ENCODE measurements at places on chromosomes 2 and 18.

DNA sequence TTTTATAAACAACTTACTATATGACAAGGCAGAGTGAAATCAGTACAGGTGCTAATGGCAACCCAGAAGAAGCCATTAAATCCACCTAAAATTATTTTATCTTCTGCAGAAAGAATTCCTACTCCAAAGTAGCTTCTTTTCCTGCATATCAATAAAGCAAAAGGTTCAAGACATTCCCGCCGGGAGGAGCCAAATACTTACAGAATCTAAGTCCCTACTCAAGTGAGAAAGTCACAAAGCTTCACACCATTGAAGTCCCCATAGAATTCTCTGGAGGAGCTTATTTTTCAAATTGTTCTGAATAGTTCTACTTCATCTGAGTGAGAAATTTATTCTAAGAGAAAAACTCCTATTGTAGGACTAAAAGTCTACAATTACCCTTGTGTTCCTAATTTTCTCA is 233.7 kb upstream of the HNRNPA3 start:
- no peak for DNase-seq

GRCh38 chr2:232563580-232563979 is 13.1 kb downstream of the EIF4E2 start:
- no peak for DNase-seq

DNA sequence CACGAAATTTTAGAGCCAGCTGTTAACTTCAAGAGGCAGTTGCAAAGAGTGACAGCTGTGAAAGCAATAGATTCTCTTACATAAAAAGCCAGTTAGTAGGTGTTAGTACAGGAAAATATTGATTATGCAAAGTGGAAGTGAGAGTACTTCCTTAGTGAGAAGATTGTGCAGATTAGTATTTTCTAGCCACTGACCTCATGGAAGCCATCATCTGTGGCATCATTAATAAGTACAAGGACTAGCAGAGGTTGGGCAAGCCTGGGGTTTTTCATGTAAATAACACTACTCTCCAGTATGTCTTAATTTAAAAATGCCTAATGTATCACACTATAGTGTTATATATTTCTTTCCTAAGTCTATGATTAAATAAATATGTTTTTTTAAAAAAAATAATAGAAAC is 166.2 kb upstream of the DTNA start:
- no peak for DNase-seq

DNA sequence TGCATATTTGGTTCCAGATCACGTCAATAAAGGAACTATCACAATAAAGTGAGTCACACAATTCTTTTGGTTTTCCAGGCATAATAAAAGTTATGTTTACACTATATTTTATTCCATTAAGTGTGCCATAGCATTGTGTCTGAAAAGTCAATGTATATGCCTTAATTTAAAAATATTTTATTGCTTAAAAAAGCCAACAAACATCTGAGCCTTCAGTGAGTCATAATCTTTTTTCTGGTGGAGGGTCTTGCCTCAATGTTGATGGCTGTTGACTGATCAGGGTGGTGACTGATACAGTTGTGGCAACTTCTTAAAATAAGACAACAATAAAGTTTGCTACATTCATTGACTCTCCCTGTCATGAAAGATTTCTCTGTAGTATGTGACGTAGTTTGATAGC is 254.3 kb upstream of the SPOPL start:
- DNase-seq, result no peak

DNA sequence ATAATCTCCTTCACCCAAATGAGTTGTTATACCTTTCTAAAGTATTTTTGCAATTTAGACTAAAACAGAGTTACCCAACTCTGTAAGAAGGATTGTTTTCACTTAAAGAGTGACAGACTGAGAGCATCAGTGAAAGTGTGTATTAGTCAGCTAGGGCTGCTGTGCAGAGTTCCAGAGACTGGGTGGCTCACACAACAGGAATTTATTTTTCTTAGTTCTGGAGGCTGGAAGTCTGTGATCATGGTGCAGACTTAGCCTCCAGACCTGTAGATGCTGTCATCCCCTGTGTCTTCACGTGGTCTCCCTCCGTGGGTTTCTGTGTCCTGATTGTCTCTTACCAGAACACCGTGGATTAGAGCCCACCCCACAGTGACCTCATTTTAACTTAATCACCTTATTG is 40.0 kb downstream of the BCL2L11 start:
- DNase-seq, result no peak

DNA sequence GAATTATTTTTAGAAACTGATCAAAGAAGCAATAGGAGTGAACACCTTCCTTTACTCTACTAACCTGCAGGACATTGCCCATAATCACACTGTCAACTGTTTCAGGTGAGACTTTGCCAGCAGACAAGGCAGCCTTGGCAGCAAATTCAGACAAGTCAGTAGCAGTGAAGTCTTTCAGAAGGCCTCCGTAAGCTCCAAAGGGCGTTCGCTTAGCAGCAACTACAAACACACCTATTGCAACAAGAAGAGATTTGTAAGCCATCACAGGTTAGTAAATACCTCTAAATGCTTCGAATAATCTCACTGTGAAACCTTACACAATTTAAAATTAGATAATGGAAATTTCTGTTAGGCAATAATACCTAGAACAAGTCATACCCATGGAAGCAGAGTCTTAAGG is 10.7 kb downstream of the ACAA2 start:
- no peak for DNase-seq

DNA sequence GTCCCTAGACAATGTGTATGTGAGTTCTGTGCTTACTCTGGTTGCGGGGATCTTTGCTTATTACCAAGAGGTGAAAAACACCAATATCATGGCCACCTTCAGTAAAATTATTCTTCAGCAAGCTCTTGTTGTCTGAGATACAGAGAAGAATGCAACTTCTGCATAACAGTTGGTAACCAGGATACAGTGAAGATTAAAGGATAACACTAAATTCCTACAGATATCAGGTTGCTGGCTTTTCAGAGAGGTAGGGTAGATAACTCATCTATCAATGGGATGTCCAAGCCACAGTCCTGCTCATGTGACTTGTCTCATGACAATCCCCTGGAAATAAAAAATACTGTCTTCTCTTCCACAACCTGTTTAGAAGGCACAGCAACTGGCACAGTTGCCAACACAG is 308.5 kb downstream of the TNS1 start:
- no peak for DNase-seq

GRCh38 chr18:75249175-75249518 is 38.5 kb downstream of the TSHZ1 start:
- DNase-seq, result no peak

GRCh38 chr2:108184419-108184818 is 55.3 kb upstream of the SULT1C3 start:
- DNase-seq, result no peak

DNA sequence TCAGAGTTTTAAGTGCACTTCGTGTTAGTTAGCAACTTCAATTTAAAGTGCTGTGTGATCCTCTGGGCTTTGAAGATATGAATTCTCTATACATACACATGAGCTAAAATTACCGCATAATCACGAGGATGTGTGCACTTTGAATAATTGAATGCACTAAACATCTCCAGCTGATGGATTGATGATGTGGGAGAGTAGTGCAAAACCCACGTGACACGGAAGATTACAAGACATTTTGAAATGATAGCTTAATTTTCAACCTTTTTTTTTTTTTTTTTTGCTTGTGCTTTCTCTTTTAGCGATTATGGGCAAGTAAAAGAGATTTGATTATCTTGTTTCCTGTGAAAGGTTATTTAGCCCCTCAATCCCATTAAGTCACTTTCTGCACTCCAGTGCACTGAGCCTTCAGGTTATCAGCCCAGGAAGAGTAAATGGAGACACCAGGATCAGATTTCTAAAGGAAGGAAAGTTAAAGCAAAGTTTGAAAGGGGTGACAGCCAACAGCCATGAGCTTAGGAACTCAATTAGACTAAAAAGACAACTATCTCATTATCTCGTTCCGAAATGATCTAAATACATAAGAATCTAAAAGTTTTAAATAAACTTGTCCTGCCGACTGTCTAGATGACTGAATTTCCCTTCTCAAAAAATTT is 81.6 kb downstream of the CDK15 start:
- DNase-seq, result no peak

Data from stimulated activated CD8-positive, alpha-beta memory T cell treated with anti-CD3 and anti-CD28 coated beads, Interleukin-4, amount 100 ng/mL, for 4 hours (primary cell).